ENCODE measurements at places on chromosomes 2 and 18.

- no peak for DNase-seq
These were observed 129.8 kb upstream of the FSIP2 start for GRCh38 chr2:185608799-185609198.

DNA sequence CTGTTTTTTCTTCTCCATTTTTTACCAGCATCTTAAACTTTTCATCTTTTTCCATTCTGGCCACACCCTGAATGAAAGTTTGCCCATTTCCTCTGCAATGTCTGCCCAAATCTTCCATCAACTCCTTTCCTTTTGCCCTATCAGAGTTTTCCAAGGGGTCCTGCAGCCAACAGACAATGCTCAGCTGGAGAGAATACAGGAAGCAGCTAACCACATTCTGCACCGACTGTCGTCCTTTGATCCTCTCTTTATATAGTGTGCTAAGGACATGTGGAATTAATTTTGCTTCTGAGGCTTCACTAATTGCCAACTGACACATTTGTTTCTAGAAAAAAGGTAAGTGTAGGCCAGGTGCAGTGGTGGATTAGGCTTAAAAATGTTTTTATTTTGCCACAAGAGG is 50.5 kb upstream of the DLX2 start:
- no peak for DNase-seq

DNA sequence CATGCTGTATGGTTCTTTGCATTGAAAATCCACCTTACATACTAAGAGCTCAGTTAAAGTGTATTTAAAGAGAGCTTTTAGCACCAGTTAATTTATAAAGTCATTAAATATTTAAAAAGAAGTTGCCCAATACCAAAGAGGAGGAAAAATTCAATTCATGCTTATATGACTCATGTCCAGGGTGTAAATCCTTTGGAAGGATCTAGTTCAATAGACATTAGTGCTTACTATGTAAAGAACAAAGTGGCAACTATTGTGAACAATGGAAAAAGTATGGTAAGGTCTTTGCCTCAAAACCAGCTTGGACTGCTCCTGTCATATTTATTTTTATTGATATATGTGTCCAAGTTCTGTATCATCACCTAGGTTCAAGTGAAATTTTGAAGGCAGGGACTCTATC is 90.5 kb downstream of the SCN9A start:
- DNase-seq, result no peak

DNA sequence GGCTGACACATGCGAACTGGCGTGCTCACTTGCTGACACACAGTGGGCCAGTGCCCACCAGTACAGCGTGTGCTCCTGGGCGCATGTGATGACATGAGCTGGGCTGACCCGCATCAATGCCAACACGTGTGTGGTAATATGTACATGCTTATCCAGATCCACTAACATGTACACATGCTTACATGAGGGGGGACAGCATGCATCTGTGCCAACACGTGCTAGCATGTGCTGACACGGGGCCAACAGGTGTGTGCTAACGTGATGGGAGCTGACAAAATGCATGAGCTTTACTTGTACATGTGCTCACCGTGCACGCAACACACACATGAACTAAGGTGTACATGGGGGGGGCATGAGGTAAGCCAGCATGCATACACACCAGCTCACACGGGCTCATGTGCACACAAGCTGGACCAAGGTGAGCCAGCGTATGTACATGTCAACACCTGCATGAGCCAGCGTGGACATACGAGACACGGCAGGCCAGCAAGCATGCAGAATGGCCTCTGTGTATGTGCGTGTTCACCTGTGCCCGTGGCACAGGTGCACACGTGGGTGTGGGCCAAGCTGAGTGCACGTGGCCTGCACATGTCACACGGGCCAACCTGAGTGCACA is 28.5 kb downstream of the GPC1 start:
- no peak for DNase-seq

DNA sequence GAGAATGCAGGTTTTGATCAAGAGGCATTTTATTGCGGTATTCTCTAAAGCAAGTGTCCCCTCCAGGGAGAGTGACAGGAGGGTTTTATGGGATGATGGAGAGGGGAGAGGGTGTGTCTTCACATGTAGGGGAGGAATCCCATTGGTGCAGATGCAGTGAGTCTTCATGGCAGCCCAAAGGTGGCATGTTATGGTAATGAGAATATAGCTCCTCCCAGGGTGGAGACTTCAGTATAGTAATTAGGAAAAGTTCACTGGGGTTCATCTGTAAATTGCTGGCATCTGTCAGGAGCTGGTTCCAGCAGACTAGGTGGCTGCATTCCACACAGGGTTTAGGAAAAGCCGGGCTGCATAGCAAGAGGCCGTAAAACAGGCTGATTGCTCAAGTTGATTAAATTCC is 230.7 kb upstream of the CCDC68 start:
- peak; percentile 17 for DNase-seq

- DNase-seq, result no peak
These were observed 433.2 kb upstream of the RGPD4 start for GRCh38 chr2:107393516-107393915.

GRCh38 chr2:153071090-153071489 is 352.7 kb downstream of the ARL6IP6 start:
- DNase-seq, result no peak

Measured in HuH-7 (cell line).